A549 treated with CpdA at 1 μM for 4 hours (cell line): ENCODE measurements at places on chromosomes 2 and 18. TPM values are rescaled to one million over a fixed set of nuclear protein-coding genes. Genes with fewer than 3 reads are reported as not detected.

LHCGR gene
- not detected in 5 replicates for total RNA-seq

THSD7B gene
- not detected in 5 replicates for total RNA-seq

DNAJC5G gene
- not detected in 5 replicates for total RNA-seq

LRP1B gene
- total RNA-seq, result 0.02 TPM in 1 of 5 replicates, not detected in the others

HOXD12 gene
- total RNA-seq, result not detected in 5 replicates

CD302 gene
- 1.9 to 2.7 TPM (median 2.2 TPM) in 5 replicates for total RNA-seq

CAPN14 gene
- 0.02 to 0.06 TPM in 2 of 5 replicates, not detected in the others for total RNA-seq

FSHR gene
- not detected in 5 replicates for total RNA-seq

EGR4 gene
- total RNA-seq, result 0.16 to 0.30 TPM (median 0.27 TPM) in 5 replicates

LYPD6B gene
- not detected in 5 replicates for total RNA-seq

IL1B gene
- total RNA-seq, result 0.09 to 0.40 TPM (median 0.24 TPM) in 5 replicates

DSG1 gene
- not detected in 5 replicates for total RNA-seq

GKN1 gene
- total RNA-seq, result 0.49 to 0.73 TPM (median 0.64 TPM) in 5 replicates

LOXHD1 gene
- total RNA-seq, result not detected in 5 replicates
